ENCODE measurements at places on chromosomes 7 and 10.

DNA sequence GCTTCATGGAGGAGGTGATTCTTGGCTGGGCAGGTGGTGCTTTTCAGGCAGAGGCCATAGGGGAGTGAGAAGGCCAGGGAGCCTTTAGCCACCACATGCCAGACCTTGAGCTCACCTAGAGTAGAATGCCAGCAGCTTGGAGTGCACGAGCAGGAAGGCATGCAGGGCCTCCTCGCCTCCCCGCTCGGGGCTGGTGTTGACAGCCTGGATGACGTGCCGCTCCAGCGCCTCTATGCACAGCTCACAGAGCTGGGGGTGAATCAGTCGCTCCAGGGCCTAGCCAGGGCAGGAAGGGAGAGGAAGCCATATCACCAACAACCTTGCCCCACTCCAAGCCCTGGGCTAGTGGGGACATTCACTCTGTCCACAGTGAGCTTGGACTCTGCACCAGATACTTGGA lies 15.7 kb downstream of the HPS1 start:
- DNase-seq = no peak

- DNase-seq = peak; percentile 35
These were observed 67.4 kb downstream of the GBF1 start for GRCh38 chr10:102312683-102313082.

DNA sequence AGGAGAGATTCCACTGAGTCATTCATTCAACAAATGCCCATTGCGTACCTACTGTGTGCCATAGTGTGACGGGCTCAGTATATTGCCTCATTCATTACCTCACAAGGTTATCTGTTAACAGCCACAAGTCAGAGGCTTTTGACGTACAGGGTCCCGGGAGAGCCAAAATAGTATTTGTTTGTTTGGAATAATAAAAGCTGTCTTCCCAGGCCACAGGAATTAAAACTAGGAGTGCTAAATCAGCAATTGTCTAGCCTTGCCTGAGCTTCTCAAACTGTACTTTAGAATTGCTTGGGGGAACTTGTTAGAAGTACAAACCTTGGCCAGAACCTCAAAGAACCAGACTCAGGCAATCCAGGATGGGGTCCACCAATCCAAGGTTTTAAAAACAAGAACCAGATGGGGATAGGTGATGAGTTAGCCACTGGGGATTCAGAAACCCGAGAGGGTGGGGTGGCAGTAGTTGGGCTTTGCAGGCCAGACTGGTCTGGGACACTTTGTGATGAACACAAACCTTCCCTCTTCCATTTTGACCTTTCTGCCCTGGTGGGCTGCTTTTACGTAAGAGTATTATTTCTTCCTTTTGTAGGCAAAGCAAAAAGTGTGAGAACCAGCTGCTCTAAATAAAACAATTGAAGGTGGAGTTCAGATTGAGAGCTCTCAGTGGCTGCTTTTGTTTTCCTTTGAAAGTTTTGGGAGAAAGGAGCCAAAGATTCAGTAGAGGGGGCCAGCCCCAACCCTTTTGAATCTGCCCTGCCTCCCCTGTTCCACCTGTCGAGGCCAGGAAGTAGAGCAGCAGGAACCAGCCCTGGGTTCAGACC lies 113.0 kb upstream of the ANLN start:
- DNase-seq = no peak

DNA sequence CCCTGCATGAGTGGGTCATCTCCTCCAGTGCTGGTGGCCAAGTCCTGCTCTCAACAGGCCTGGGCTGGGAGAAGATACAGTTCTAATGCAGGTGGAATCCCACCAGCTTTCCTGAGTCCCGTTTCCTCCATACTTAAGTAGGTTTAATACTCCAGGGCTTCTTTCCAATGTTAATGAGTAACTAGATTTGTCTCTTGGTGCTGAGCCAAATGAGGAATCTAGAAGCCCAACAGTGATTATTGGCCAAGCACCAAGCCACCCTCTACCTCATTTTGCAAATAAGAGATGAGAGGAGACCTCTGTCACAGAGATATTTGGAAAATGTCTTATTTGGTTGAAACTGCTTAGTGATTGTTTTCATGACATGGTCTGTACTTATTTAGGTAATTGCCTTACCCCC lies 37.1 kb downstream of the STARD3NL start:
- no peak for DNase-seq

DNA sequence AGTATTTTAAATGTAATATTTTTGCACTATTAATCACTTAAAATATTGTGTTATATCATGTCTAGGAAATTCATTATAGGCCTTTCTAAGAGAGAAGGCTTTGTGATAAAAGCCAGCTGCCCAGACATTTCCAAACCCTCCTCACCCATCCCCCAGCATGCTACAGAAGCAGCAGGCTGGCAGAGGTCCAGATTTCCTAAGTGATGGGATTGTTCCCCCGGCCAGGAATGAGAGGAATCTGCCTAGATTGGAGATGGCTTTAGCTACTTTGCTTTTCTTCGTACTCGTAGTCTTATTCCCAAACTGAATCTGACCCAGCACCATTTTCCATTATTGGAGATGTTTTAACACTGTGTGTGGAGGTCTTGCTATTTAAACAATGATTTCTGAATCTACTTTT lies 29.4 kb downstream of the CDK14 start:
- peak; percentile 93 for DNase-seq

- no peak for DNase-seq
These were observed 237.5 kb downstream of the CELF2 start for GRCh38 chr10:11255156-11255555.

DNA sequence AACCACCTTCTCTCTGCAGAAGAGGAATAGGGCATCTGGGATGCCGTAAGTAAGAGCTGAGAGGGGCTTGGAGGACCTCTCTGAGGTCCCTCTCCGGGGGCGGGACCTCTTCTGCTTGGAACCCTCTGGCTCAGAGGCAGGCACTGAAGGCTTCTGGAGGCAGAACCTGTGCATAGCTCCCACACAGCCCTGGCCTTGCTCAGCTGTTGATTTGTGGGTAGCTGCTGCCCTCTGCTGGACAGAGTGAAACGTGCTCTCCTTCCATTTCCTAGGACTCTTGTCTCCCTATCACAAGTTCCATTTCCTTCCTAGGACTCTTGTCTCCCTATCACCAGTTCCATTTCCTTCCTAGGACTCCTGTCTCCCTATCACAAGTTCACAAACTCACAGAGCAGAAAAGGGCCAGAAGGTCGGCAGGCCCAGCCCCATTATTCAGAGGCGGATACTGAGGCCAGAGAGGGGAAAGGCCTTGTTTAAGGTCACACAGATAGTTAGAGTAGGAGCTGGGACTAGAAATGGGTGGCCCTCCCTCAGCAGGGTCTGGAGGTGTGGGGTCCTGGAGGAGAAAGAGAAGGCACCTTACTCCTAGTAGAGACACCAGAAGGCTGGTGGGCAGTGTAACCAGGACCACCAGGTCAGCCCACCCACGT lies 30.3 kb upstream of the GARS1 start:
- DNase-seq = peak; percentile 77

- DNase-seq = no peak
These were observed 12.8 kb downstream of the MEIG1 start for GRCh38 chr10:14971867-14972448.

DNA sequence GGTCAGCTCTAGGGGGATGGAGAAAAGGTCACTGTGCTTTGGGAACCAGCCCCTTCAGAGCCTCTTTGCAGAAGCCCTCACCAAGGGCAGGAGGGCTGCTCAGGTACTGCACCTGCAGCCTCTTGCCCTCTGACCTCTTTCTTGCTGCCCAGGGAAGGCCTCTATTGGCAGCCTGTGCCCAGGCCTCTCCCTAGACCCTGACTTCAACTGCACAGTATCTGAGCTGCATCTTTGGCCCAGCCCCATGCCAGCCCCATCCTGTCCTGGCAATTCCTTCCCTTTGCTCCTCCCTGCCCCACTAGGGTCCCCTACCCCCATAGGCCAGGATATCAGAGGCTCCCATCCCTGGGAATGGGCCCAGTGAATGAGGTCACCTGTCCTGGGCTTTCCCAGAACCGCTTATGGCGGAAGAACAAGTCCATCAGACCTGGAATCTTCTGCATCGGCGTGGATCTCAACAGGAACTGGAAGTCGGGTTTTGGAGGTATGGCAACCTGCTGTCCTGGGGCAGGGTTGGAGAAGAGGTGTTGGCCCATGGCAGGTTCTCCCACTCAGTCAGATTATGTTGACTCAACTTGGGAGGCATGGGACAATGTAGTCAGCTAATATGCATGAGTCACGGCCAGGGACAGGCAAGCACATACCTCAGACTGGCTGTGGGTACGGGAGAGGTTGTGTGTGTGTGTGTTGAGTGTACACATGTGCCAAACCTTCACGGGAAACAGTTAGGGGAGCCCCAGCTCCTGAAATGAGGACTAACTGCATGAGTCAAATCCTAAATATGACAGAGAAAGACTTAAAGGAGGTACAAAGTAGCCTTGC lies 17.1 kb upstream of the CPA1 start:
- peak; percentile 98 for DNase-seq

GRCh38 chr10:44965651-44966097 lies 6.1 kb downstream of the RASSF4 start:
- no peak for DNase-seq

DNA sequence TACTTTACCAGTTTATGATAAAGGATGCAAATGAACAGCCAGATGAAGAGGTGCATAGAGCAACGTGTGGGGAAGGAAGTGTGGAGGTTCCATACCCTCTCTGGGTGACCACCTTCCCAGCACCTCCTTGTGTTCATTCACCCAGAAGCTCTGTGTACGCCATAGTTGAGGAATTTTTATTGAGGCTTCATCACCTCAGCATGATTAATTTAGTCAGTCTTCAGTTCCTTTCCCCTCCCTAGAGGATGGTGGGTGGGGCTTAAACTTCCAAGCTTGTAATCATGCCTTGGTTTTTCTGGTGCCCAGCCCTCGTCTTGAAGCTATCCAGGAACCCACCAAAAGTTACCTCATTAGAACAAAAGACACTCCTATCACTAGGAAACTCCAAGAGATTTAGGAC lies 162.7 kb downstream of the PLCE1 start:
- no peak for DNase-seq

DNA sequence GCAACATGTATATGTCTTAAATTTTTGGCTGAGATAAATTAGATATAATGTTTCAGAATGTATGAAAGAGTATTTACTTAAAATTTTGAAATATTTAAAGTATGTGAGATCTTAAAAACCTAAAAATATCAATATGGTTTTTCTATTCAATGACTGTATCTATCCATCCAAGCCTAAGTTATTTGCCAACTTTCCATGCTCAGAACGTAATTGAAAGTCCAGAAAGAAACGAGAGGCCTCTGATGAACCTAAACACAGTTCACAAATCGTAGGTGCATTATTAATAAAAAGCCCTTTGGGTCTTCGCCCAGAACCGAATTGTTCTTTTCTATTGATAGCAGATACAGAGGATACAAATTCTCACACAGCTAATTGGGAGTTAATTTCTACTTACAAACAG lies 6.5 kb downstream of the SVIL start:
- no peak for DNase-seq

DNA sequence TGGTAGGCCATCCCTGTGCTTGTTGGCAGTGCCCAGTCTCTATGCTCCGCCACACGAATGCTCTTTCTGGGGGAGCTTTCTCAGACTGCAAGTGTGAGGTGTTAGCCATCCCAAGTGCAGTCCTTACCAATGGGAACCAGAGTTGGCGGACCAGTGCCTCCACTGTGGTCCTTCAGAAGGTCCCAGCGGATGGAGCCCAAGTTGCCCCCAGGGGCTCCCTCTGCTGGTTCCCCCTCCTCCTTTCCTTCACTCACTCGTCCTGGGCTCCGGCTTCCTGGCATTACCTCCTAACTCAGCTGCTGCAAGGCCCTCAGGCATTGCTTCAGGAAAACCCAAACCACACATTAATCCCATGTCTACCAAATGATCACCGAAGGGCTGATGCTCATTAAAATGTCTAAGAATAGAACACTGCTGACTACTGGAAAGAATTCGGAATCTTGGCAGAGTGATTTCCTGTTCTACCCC lies 139.8 kb downstream of the CUBN start:
- DNase-seq = no peak

- DNase-seq = no peak
These were observed 36.2 kb upstream of the SDK1 start for GRCh38 chr7:3264693-3265339.

DNA sequence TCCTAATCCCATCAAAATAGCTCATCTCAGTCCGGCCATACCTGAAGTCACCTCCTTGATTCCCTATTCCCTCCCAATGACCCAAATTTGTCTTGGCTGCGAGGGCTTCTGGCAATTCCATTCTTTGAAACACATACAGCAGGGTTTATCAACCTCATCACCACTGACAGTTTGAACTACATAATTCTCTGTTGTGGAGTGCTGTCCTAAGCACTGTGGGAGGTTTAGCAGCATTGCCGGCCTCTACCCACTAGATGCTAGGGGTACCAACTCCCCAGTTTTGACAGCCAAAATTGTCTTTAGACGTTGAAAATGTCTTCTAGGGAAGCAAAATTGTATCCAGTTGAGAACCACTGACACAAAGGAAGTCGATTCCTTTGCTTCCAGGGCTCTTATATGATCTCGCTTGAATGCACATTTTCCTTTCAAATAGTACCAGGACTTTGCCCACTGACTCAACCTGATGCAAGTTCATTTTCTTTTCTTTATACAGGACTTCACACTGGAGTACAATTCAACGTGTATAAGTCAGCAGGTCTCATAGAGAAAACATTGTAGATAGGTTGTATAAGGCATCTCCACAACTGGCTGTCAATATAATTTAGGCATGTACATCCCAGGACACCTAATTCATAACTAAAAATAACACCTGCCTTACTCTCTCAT lies 133.3 kb downstream of the STRA8 start:
- no peak for DNase-seq

- peak; percentile 94 for DNase-seq
These were observed 124.3 kb downstream of the CUX1 start for GRCh38 chr7:101941481-101942383.

- no peak for DNase-seq
These were observed 45.5 kb downstream of the CAMK2B start for GRCh38 chr7:44279731-44280505.

DNA sequence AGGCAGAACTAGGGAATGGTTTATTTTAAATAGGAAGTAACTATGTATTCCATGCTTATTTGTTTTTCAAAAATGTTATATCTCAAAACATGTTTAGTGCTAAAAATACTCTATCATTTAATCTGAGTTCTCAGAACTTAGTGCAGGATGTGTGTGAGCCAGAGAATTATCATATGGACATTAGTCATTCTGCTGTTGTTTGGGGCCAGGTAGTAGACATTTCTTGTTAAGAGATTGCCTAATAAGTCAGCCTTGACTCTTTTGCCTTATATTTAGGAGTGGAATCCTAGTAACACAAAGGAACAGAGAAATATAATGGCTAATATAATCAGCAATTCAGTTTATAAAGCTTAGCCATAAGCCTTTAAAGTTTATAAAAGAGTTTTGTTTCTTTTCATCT lies 149.8 kb downstream of the CCSER2 start:
- peak; percentile 77 for DNase-seq

- no peak for DNase-seq
These were observed 67.0 kb upstream of the PLXNA4 start for GRCh38 chr7:132643302-132643701.
